Stimulated activated CD4-positive, alpha-beta T cell treated with anti-CD3 and anti-CD28 coated beads, Interleukin-1b, Interleukin-23, amount 100 ng/mL, for 1 hour (primary cell): ENCODE measurements at places on chromosomes 13 and 19.

DNA sequence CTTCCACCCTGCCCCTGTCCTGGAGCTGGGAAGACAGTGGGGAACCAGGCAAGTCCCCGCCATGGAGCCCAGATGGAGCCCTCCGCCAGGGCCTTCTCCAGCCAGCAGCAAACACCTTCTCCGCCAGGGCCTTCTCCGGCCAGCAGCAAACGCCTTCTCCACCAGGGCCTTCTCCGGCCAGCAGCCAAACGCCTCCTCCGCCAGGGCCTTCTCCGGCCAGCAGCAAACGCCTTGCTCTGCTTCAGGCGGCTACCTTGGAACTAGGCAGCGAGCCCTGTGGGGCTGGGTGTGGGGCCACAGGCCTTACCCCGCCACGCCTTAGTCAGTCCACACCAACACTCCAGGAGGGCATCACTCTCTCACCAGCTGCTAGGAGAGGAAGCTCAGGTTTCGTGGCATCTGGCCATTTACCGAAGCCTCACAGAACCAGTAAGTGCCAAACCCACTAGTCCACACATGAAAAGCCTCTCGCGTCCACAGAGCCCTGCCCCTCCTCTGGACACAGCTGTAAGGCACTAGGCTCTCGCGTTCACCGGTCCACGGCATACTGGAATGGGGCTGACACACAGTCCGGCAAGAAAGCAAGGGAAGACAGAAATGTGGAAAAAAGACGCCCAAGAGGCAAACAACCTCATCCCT, 41.0 kb downstream of the MLLT1 start:
- DNase-seq: no peak

DNA sequence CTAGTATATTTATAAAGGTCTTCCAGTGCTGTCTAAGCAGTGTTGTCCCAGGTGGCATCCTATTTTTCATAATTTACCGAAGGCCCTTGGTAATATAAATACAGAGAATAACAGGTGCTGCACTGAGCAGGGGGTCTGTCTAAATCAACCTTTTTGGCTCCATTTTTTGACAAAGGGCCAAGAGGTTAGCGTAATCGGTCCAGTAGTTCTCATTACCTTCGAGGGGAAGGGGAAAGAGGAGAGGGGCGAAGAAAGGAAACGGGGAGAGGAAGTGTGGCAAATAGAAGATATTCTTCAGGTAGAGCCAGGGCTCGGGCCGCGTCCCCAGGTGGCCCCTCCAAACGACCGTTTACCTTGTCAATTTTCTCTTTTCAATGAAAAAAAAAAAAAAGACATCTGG, 749 bp upstream of the PAN3 start:
- no peak for DNase-seq

DNA sequence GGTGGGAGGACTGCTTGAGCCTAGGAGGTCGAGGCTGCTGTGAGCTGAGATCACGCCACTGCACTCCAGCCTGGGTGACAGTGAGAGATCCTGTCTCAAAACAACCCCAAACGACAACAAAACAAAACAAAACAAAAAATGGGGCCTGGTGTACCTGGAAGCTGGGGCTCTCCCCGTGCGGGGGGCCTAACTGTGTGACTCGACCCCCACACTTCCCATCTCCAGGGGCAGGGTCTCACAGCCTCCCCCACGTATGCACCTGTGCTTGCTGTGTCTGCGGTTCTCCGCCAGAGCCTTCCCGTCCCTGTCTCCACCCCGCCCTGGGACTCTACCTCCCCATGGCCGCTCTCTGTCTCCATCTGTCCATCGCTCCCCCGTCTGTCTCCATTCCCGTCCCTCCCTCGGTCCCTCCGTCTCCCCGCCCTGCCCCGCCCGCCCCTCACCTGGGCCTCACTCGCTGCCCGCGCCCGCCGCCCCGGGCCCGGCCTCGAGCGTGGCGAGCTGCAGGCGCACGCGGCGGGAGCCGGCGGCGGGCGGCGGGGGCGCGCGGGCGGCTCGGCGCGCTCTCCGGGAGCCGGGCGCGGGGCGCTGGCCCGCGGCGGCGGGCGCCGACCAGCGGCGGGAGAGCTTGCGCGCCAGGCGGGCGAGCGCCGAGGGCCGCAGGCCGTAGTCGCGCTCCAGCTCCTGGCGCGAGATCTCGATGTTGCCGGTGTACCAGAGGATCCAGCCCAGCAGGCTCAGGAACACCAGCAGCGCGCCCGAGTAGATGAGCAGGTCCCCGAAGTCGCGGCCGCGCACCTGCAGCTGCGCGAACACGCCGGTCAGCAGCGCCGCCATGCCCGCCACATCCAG, 587 bp downstream of the TMEM238 start:
- no peak for DNase-seq

GRCh38 chr13:63983366-63983765, 2567.7 kb upstream of the PCDH20 start:
- no peak for DNase-seq

DNA sequence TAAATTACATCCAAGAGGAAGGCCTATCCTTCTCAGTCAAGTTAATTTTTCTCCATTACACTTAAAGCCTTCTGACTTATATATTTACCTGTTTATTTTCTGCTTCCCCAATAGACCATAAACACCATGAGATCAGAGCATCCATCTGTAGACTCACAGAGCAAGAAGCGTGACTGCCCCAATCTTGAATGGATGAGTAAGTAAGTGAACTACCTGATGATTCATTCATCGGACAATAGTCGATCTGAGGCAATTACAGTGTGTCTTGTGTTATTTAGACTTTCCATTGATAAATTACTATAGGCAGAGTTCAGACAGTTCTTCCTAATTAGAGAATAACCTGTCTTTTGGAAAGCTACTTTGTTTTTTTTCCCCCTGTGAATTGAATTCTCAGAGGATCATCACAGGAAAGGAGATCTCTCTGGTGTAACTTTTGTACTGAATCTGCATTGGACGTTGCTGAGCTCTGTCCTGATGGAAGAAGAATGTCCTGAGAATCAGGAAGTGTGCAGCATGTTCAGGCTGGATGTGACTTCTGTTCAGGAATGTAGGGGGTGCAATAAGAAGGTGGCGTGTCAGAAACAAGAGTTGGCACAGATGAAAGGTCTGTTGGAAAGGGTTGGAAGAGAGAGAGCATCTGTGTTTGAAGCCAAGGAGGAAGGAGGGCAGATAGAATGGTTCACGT, 367.0 kb downstream of the NALCN start:
- DNase-seq: no peak

- no peak for DNase-seq
Measured at GRCh38 chr13:71137101-71137500, 729.9 kb downstream of the DACH1 start.

DNA sequence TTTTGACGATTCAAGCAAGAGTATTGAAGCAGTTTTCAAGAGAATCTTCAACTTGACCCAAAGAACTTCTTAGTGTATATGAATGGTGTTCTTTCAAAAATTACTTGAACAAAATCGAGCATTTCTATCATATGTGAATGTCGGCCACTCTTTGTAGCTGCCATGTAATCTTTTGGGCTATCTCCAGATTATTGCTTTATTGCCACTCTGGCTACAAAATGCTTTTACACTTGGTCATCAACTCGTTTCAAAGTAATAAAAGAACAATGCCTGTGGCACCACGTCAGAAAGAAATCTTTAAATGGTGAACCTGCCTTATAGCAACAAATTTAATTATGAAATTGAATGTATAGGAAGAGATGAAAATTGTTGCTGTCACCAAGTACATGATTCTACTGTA, 834.5 kb downstream of the GPC5 start:
- no peak for DNase-seq

DNA sequence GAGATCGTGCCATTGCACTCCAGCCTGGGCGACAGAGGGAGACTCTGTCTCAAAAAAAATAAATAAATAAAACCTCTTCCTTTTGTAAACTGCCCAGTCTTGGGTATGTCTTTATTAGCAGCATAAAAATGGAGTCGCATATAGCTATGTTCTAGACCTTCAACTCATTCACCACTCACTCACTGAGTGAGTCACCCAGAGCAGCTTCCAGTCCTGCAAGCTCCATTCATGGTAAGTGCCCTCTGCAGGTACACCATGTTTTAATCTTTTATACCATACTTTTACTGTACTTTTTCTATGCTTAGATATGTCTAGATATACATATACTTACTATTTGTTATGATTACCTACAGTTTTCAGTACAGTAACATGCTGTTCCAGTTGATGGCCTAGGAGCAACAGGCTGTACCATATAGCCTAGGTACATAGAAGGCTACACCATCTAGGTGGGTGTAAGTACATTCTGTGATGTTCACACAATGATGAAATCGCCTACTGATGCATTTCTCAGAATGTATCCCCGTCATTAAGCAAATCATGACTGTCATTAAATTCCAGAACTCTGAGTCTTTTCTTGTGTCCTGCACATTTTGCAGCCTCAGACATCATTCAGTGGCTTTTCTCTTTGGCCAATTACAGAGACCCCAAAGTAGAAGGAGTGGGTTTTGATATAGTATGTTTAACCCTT, 13.7 kb upstream of the FARP1 start:
- no peak for DNase-seq

DNA sequence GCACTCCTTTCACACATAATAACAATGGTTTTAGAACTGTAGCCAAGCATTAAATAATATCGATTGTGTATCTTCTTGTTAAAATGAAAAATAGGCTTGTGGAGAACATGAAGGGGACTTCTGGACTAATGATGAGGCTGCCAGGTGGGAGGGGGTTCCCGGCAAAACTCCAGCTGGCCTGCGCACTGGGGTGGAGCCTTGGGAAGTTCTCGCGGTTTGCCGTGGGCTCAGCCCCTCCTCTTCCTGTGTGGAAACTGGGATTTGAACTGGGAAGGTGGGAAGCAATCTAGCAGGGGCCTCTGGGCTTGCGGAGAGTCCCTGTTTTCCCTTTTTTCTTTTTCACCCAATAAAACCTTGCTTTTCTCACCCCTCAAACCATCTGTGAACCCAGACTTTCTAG, 113.7 kb upstream of the SLITRK1 start:
- no peak for DNase-seq

DNA sequence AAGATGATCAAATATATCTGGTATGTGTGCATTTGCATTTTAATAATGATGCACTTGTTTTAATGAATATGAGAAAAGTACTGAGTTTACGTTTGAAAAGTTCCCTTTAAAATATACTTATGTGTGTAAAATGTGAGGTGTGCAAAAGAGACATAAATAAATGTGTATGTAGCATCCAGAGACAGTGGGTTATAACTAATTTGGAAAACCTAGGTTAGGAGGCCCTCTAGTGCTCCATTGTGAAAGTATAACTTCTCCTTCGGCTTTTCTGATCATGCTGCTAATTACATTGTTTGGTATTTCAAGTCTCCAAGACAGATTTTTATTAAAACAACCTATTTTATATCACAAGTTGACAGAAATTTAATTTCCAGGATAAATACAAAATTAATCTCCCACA, 30.1 kb downstream of the SCEL start:
- no peak for DNase-seq
